SK-N-SH treated with all-trans-retinoic acid at 6 μM for 48 hours (cell line): ENCODE measurements at places on chromosomes 1 and 21.

DNA sequence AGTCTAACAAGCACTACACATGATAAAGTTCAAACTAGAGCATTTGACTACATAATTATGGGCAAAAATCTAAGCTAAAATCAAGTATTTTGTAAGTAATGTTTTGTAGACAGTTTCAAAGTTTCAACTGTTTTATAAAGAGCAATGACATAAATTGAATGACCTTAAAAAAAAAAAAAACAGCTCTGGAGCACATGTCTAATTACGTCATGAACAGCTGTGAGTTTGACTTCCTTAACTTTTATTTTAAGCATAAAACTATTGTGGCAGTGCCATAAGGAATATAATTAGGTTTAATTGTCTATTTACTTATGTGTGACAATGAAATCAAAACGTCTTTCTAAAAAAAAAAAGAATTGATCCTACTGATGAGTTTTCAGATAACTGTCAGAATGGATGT lies 272.5 kb upstream of the LRRC7 start:
- no peak for ATAC-seq

DNA sequence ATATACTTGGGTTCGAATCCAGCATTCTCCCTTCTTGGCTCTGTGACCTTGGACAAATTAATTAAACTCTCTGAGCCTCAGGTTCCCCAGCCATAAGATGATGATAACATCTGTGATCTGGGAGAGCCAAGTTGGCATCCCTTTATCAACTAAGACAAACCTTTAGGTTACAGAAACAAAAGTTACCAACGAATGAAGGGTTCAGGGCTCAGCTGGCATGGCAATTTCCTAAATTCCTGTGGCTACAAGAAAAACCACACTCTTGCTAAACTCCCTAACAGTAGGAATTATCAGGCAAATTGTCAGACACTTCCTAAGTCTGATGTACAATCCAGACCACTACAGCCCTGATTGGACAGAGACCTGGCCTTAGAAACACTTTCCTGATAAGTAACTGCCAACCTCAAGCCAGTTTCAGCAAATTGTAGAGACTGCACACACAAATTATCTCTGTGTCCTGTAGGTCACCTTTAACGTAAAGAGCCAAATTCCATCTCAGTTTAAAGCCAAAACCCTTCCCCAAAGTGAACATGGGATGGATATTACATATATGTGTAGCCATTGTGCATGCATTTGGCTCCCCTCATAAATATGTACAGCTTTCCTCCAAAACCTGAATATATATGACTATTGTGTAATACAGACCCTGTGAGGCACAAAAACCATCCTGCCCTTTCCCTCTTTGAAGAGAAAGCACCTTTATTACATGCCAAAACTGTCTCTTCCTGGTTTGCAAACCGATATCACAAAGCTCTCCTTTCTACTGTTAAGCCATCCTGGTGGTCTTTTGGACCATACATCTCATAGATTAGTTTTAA lies 39.5 kb upstream of the EDARADD start:
- no peak for ATAC-seq

- peak; percentile 90 for ATAC-seq
These were observed 28.3 kb downstream of the VANGL2 start for GRCh38 chr1:160428655-160429054.

GRCh38 chr1:77543822-77544448 lies 138.5 kb downstream of the ZZZ3 start:
- ATAC-seq = no peak

DNA sequence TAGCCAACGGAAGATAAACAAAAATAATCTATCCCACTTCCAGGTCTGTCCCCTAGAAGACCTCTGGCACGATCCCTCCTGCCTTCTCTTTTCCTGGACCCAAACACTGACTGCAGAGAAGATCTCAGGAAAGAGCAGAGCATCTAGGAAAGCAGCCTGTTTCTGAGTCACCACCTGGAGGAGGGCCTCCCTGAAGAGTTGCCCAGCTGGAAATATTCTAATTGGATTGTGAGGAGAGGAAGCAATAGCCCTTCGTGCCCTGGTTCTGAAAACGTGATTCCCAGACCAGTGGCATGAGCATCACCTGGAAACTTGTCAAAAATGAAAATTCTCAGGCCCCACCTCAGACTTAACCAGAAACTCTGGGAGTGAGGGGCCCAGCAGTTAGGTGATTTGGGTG lies 411.1 kb downstream of the SETD4 start:
- ATAC-seq = peak; percentile 90

DNA sequence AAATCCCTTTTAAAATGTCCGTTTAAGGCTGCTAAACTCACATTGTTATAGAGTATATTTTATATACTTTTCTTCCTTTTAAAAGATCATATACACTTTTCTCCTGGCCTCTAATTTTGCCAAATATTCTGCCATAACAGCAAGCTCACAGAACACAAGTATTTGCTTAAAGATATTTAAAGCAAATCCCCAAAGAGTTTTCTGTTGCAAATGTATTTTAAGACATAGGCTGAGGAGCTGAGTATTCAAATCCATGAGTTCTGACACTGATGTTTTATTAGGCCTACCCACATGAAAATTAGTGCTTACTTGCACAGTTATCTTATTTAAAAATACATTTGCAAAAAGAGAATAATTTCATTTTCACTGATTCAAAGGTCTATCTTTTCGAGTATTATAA lies 1.7 kb upstream of the PTPRC start:
- ATAC-seq = no peak

GRCh38 chr21:14768042-14768441 lies 221.9 kb upstream of the SAMSN1 start:
- ATAC-seq = no peak

- peak; percentile 68 for ATAC-seq
These were observed at the start of gene RSPO1 for GRCh38 chr1:37634244-37634991. TSS of gene RSPO1 (minus strand) at chr1:37634892. CDS start at chr1:37629661, 5,231 bp downstream.

DNA sequence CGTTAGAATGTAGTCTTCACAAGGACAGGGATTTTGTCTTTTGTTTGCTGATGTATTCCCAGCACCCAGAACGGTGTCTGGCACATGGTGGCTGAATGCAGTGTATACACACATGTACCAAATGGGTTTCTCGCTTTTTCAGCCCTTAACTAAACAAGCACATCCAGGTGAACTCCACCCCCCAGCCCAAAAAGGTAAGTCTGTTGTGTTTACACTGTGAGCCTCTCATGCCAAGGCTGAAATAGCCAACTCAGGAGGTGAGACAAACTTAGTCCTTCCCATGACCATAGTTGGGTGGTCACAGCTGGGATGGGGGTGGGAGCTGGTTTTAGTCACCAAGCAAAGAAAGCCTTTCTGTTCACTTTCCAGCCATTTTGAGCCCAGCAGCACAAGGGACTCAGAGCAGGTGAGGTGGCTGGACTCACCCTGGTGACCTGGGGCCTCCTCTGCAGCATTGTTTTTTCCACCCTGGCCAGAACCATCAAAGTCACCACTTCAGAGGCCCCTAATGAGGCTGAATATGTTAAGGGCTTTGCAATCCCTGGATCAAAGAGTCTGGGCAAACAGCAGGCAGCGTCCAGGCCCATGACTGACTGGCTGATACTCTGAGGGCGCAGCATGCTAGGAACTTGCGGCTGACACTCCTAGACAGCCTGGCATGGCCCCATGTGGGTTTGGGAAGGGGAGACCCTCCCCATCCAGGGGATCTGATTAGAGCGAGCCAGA lies 8.7 kb downstream of the TENT5B start:
- no peak for ATAC-seq

- ATAC-seq = no peak
These were observed 76.7 kb downstream of the GFI1 start for GRCh38 chr1:92409946-92410549.

DNA sequence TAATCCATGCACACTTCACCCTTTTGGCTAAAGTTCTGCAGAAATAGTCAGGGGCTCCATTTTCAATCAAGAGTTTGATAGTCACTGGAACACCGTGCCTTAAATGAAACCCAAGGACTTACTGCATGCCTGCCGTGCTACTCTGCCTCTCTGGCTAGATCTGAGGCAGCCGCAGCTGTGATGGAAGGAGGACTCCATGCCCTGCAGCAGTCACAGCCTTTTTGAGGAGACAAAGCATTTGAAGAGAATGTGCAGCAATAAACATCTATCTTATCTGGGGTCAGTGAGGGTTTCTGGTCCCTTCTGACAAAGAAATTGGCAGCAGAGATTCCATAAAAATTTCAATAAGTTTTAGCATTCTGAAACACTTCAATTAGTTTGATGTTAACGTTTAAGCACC lies 78.0 kb downstream of the BCAR3 start:
- ATAC-seq = no peak

DNA sequence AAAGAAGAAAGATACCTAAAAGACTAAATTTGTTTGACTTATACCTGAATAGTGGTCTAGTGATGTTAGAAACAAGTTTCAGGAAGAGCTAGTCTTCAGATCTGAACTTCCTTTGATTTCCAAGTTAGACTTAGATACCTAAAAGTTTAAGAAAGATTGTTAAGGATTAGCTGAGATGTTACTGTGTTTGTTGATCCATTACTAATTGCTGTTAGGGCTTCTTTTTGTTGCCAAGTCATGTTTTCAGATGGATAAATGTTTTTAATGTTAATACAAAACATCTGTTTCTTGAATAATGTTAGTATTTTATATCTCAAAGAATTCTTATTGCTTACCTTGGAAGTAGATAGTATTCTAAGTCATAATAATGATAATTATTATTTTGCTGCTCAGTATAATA lies 11.6 kb downstream of the GNAI3 start:
- no peak for ATAC-seq

GRCh38 chr1:116868385-116868784 lies 41.3 kb upstream of the PTGFRN start:
- ATAC-seq = no peak

- no peak for ATAC-seq
These were observed 8.6 kb upstream of the BCL2L15 start for GRCh38 chr1:113895961-113896360.
